Activated CD8-positive, alpha-beta memory T cell treated with anti-CD3 and anti-CD28 coated beads for 1 hour (primary cell): ENCODE measurements at places on chromosomes 11 and 22.

- DNase-seq = no peak
Observed at GRCh38 chr22:45202333-45203149, 38.2 kb downstream of the KIAA0930 start.

- DNase-seq = no peak
Observed at GRCh38 chr11:104784684-104785460, 113.4 kb downstream of the CASP12 start.

DNA sequence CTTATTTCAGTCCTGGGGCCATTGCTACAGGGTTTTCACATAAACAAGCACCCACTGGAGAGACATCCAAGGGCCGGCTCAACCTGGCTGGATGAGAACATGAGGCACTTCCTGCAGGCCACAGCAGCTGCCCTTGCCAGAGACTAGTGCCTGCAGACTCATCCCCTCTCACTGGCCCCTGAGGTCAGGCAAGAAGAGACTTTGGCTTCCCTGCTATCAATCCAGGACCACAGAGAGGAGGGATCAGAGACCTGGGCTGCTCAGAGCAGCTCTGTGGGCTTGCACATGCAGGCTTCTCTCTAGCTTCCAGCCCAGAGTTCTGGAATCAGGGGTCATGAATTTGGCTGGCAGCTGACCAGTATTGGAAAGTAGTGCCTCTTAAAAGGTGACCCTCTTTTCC is 79.5 kb downstream of the CABIN1 start:
- DNase-seq = no peak

GRCh38 chr11:67381244-67381972 is 8.0 kb upstream of the CLCF1 start:
- DNase-seq = no peak

DNA sequence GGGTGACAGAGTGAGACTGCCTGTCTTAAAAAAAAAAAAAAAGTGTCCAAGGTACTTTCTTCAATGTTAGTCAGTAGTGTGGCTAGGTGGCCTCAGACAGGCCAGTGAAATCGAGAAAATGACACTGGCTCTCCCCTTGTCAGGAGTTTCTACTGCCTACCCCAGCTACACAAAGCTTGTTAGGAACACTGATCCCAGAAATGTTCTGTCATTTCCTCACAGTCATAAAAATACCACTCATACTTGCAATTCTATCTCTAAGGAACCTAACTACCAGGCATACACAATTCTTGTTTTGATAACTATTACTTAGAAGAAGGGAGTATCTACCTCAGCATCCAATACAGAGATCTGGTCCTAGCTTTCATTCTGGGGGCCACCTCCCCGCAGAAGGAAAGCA is 31.3 kb downstream of the ATP6V1E1 start:
- no peak for DNase-seq

GRCh38 chr11:83970061-83970671 is 684.0 kb upstream of the CCDC90B start:
- no peak for DNase-seq

- no peak for DNase-seq
Observed at GRCh38 chr11:34773211-34773610, 143.0 kb downstream of the APIP start.

DNA sequence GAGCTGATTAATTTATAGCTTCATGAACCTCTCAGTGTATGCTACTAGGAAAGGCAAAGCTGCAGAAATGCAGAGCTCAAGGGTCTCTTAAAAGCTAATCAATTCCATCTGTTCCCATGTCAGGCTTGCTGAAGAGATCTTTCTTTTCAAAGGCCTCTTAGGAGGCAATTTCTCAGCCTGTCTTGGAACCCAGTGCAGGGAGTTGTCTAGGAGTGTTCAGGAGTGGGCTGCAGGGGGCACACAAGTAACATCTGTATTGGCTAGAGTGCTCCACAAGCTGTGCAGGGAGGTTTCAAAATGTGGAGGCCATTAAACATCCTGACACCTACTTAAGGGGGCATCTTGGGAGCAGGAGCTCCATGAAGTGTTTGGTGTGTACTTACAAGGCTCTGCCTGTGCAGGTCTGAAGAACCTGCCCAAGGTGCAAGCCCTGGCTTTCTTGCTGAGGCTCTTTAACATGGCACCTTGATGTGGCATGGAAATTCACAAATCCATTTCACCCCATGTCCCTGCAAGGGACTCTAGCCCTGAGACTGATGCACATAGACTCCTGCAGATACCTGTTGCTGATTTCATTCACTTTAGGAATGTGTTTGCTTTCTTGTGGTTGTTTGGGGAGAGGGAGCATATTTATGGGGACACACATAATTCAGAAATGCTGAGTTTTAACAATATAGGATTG is 134.7 kb downstream of the ME3 start:
- DNase-seq = no peak

- no peak for DNase-seq
Observed at GRCh38 chr22:24564376-24565058, 8.7 kb downstream of the SNRPD3 start.

- DNase-seq = no peak
Observed at GRCh38 chr11:70307176-70307575, 36.7 kb downstream of the PPFIA1 start.

DNA sequence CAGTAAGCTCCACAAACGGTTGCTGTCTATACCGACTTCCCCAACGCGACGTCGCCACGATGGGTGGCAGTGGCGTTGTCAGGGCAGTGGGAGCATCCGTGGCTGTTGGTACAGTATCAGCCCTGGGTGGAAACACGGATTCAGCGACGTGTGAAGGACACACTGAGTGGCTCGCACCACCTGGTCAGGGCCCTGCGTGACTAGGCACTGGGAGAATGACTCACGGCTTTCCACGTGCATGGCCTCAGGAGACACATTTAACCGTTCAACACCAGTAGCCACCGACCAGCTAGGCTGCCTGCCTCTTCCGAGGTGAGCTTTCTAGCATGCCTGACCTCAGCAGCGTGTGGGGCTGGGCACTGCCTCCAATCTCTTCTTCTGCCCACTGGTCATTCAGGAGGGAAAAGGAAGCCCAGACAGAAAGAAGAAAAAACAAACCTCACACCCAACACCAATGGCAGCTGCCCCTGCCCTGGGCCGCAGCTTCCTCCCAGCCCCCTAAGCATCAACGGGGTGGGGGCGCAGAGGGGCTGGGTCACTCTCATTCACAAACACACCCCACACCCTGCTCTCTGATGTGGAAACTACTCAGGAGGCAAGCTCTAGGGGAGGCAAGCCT is 59.0 kb downstream of the MYH9 start:
- peak; percentile 40 for DNase-seq

- DNase-seq = no peak
Observed at GRCh38 chr11:75150879-75151278, at the start of gene SLCO2B1. Gene SLCO2B1, plus strand, starts transcription at chr11:75151107. Its CDS starts 275 bp downstream, at chr11:75151382.
